Right cardiac atrium (tissue), 5 donors: ENCODE measurements at places on chromosomes 12 and 14. TPM values are rescaled to one million over a fixed set of nuclear protein-coding genes. Genes with fewer than 3 reads are reported as not detected.

GRCh38 chr14:104868060-104868740 lies 3.1 kb downstream of the CEP170B start:
- DNase-seq = no peak

- no peak for DNase-seq
These were observed 179.1 kb downstream of the DPF3 start for GRCh38 chr14:72714871-72715214.

RNASE4 gene
- total RNA-seq = 20.0 TPM

STYK1 gene
- not detected for total RNA-seq

- no peak for DNase-seq
These were observed at the start of gene SLC25A47 for GRCh38 chr14:100323121-100323941. Gene SLC25A47 (plus strand): TSS chr14:100323339. CDS start chr14:100323415, 76 bp downstream.

FLVCR2 gene
- 8.1 TPM for total RNA-seq

DNA sequence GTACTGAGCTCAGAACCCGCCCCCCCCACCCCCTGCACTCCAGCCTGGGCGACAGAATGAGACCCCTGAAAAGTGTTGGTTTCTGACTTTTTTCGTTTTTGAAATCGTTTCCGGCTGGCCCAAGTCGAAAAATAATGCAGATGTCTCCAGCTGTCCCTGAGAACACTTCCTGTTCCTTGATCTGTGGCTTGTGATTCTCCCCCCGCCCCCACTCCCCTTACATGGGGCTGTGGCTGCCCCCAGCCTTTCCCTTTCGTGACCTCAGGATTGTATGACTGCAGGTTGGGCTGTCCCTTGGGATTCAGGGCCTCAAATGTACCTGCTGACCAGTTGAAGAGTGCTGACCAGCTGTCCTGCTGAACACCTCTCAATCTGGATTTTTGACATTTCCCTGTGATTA lies 34.1 kb downstream of the NOC4L start:
- no peak for DNase-seq

CDKN1B gene
- 45.6 TPM for total RNA-seq

PSMA3 gene
- total RNA-seq = 112 TPM

DNA sequence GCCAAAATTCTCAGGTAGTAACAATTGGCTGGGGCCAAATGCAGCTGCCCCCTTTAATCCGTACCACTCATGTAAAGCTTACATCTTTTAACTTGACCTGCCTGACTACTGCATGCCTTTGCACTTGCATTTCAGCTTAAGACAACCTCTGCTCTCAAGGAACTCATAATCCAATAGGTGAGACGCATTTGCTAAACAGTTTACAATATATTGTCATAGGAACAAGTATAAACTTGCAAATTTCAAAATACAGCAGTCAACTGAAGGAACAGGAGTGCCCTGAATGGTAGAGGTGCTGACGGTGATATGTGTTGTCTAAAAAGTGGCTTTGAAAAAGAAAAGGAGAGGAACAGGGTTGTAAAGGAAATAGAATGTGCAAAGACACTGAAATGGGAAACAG lies 3.6 kb upstream of the BRMS1L start:
- DNase-seq = no peak

NEUROD4 gene
- total RNA-seq = not detected

DNA sequence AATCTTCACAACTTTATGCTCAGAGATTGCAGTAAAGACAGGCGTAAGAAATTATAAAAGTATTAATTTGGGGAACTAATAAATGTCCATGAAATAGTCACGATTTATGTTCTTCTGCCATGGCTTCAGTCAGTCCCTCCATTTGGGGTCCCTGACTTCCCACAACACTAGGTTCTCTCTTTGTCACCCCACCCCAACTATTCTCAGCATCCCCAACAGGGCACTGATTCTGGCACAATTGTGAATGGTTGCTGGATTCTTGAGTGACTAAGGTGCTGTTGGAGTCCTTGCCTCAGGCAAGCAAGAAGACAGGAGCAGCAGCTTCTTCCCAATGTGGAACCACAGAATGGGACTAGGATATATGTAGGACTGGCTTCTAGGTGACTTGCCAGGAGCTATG lies 15.3 kb downstream of the KRT76 start:
- no peak for DNase-seq

DNA sequence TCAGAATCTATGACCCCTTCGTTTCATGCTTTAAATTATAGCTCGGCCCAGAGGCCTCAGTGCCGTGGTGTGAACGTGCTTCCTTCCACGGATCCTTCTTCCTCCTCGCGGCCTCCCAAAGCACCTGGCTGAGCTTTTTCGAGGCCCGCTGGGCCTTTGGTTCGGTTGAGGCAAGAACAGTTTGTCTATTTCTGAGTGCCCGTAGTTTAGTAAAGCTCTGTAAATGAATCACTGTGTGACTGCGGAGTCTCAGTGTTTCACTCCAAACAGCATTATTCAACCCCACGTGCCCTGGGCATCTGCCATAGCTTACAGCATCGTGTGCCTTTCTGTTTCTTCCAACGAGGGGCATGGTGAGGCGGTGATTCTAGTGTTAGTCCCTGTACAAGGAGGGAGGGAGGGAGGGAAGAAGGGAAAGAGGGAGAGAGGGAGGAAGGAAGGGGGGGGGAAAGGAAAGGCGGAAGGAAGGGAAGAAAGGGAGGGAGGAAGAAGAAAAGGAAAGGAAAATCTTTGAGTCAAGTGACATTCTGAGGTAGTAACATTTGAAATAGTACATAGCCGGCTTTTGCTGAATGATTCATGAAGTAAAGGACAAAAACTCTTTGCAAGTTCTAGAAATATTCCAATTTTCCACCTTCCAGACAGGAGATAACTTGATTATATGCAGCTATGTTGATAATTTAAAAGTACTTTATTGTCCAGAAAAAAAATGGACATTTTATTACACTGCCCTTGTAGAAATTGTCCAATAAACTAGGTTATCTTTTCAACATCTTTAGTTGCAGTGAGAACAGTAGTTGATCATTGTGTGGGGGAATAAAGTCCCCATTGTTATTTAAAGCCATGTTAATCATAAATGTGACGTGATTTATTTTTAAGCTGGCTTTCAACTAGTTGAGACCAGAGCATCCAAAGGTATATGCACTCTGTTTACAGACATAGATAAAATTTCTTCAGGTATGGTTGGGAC lies 1.2 kb upstream of the TRIM9 start:
- DNase-seq = peak; percentile 50

- DNase-seq = no peak
These were observed 396 bp downstream of the NDUFA9 start for GRCh38 chr12:4649358-4649661.

NKX2-1 gene
- total RNA-seq = not detected

E2F7 gene
- 0.24 TPM for total RNA-seq

IL26 gene
- not detected for total RNA-seq

- peak; percentile 27 for DNase-seq
These were observed 31.9 kb downstream of the JAG2 start for GRCh38 chr14:105136401-105137322.

IL31 gene
- not detected for total RNA-seq

RFLNA gene
- 0.31 TPM for total RNA-seq

- no peak for DNase-seq
These were observed 12.2 kb downstream of the TEDC1 start for GRCh38 chr14:105503296-105503640.

GRCh38 chr14:102878970-102879460 lies 43.4 kb upstream of the AMN start:
- no peak for DNase-seq

GRCh38 chr12:120588371-120588770 lies 7.2 kb upstream of the POP5 start:
- no peak for DNase-seq

- no peak for DNase-seq
These were observed 91.3 kb upstream of the USP44 start for GRCh38 chr12:95642583-95642982.
